Effector memory CD8-positive, alpha-beta T cell (primary cell): ENCODE measurements at places on chromosomes 7 and 10.

DNA sequence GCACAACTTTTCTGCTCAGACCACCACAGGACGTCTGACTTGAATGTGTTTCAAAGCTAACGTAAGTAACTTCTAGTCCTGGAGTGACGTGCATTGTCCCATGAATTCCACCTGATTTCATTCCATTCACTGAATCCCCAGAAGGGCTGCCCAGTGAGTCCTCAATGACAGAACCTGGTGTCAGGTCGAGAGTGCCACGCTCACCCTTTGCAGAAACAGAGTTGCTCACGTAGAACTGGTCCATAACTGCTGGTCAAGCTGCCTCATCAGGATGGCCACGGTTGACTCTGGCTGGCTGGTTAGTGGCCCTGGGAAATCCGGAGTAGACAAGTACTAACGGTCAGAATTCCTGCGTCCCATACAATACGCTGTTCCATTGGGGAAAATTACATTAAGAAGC lies 50.6 kb upstream of the UBE3C start:
- no peak for DNase-seq

- DNase-seq = no peak
Measured at GRCh38 chr7:76359978-76360638, 1.3 kb upstream of the YWHAG start.

DNA sequence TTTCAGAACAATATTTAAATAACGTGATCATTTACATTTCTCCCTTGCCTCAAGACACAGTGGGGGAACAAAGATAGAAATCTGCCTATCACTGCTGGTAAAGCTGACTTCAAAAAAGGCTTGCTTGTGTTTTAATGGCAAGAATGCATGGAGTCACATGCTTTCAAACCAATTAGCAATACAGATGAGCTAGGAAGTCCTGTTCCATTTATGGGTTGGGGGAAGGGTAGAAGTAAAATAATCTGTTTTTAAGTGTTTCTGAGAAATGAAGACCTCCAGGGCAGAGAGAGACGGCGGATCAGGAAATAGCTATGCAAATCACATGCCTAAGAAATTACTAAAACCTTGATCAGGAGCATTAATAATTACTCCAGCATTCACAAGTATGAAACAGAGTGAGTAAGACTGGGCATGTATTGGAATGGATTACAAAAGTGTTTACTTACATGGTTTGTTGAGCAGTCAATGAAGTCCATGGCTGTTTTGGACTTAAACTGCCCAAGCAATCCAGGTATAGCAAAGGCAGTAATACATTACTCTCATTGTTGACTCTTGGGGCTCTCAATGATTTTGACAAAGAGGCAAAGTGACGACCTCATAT lies 142.0 kb downstream of the ARID5B start:
- no peak for DNase-seq

- no peak for DNase-seq
Measured at GRCh38 chr7:5439209-5439571, 15.6 kb upstream of the TNRC18 start.

GRCh38 chr10:32516567-32517495 lies 70.9 kb downstream of the CCDC7 start:
- no peak for DNase-seq

DNA sequence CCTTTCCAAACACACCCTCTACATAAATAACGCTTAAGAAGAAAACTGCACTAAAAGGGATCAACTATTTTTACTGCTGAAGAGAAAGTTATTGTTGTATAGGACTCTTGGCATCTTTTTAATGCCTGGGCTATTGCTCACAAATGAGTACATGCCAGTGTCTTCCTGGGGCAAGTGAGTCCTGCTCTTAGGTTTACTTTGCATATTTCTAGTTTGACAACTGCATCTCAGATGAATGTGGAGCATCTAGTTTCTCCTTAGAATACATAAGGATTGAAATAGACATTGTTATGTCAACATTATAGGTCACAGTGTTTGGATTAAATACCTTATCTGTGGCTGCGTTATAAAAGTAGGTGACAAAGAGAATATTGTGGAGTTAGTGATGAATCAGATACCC lies 44.5 kb downstream of the PSMC2 start:
- DNase-seq = no peak

- no peak for DNase-seq
Measured at GRCh38 chr10:46233181-46233580, 53.6 kb upstream of the ANTXRL start.

- no peak for DNase-seq
Measured at GRCh38 chr7:1855725-1856160, 185.7 kb downstream of the ELFN1 start.

- no peak for DNase-seq
Measured at GRCh38 chr7:146858690-146859089, 742.1 kb downstream of the CNTNAP2 start.

- no peak for DNase-seq
Measured at GRCh38 chr7:55194522-55194921, 170.6 kb upstream of the LANCL2 start.

GRCh38 chr10:36057731-36058130 lies 415.6 kb upstream of the FZD8 start:
- DNase-seq = no peak

GRCh38 chr10:34169677-34170076 lies 645.4 kb downstream of the PARD3 start:
- DNase-seq = no peak

DNA sequence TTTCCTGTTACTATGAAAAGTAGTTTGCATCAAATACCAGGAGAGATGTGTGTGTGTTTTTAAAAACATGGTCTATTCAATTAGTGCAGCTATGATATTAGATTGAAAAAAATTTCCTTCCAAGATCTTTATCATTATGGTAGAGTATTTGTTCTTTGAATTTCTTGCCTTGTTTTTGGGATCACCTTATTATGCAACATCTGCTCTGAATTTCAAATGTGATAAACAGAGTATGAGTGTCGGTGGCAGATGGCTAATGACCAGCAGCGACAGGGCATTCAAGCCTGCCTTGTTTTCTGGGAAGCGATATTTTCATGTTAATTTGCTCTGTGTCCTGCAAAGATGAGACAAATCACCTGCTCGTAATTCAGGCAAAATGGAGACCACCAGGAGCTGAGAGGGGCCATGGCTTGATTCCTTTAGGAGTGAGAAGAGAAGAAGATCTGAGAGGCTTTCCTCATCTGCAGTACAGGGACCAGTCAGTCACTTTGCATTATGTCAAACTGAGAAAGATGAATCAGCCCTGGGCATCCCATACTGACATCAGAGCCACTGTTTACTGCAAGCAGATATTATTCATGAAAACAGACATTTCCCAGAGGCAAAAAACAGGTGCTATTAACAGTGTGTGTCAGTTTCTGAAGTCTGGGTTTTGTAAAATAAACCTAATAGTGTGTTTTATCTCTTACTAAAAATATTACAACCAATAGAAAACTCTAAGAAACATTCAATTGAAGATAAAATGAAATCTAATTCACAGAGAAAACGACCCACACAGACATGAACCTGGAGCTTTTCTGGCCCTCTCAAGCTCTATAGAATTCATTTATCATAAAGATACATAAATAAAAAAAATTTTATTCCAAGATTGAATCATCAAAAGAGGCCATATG lies 67.6 kb downstream of the CDK6 start:
- DNase-seq = no peak

DNA sequence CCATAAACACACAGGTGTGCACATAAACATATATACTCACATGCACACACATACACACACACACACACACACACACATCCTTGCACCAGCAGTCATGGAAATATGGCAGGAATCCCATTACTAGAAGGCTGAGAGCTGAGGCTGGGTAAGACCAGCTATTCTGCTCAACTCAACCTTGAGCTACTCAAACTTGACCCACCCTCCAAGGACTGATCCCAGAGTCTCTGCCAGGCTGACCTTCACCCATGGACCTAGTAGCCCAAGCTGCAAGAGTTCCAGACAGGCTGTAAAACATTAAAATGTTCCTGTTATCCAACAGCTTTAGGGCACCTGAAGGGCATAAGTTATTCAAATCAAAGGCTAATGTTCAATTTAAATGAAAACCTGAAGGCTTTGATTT lies 134.6 kb downstream of the FRMD4A start:
- DNase-seq = no peak

DNA sequence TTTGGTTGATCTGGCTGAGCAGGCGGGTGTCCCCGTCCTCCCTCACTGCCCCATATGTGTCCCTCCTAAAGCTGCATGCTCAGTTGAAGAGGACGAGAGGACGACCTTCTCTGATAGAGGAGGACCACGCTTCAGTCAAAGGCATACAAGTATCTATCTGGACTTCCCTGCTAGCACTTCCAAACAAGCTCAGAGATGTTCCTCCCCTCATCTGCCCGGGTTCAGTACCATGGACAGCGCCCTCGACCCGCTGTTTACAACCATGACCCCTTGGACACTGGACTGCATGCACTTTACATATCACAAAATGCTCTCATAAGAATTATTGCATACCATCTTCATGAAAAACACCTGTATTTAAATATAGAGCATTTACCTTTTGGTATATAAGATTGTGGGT lies 26.9 kb upstream of the TRIM56 start:
- peak; percentile 51 for DNase-seq

GRCh38 chr7:104971290-104972071 lies 42.5 kb upstream of the KMT2E start:
- no peak for DNase-seq

- DNase-seq = no peak
Measured at GRCh38 chr7:18890885-18891621, 226.4 kb downstream of the TWIST1 start.

DNA sequence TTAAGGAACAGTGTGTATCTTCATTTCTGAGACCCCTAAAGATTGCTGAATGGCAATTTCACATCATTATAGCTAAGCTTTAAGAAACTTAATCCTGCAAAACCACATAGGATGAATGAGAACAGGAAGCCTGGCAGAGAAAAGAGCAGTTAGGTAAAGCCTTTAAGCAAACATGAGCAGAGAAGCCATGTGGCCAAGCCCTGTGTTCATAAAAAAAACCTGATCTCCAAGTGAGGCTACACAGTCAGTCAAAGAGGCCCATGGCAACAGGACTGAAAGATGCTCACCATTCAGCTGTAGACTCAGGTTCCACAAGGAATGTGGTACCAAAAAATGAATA lies 9.3 kb downstream of the LIPA start:
- DNase-seq = no peak

- no peak for DNase-seq
Measured at GRCh38 chr7:12031186-12031585, 179.9 kb upstream of the TMEM106B start.

DNA sequence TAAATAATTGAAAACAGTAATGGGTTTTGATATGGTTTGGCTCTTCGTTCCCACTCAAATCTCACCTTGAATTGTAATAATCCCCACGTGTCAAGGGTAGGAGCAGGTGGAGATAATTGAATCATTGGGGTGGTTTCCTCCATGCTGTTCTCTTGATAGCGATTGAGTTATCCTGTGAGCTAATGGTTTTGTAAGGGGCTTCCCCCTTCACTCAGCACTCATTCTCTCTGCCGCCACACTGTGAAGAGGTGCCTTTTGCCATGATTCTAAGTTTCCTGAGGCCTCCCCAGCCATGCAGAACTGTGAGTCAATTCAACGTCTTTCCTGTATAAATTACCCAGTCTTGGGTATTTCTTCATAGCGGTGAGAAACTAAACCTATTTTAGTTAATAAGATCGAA lies 551.7 kb upstream of the POT1 start:
- no peak for DNase-seq

DNA sequence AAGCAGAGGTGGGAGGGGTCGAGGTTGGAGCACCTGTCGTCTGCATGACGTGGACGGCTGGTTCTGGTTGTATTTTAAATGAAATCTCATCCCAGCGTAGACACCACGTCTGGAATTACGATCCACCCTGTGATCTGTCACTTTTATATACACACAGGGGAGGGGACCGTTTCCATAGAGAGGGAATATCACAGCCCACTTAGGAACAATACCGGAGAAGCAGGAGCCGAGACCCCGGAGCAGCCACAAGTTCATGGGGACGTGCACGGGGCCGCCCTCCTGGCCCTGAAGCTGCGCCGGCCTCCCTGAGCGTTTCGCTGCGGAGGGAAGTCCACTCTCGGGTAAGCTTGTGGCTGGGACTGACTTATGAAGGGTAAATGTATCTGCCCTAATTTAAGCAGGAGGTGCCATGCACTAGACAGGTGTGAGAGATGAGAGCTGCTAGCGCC lies at the start of gene UCN3:
Gene UCN3, plus strand, starts transcription at position 77 of the 449 bp plus-strand sequence. CDS start 8,755 bp downstream, outside the sequence.
- DNase-seq = no peak

GRCh38 chr10:69572159-69573055 lies 815 bp downstream of the NEUROG3 start:
- DNase-seq = no peak

DNA sequence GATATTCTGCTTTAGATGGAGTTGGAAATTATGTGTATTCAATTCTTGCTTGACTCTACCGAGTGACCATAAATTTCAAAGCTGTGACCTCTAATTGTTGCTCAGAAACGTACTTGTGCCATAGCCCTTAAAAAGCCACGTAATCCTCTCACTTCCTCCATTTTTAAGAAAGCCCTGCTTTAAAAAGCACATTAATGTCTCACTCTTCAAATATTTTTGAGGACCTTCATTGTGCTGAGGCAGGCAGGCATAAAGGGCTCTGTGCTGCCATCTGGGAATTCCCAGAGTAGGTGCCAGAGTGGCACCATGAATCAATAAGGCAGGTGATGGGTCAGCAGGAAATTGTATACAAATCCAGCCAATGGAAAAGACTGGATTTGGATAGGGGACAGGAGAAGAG lies 97.7 kb upstream of the FAM204A start:
- no peak for DNase-seq

- no peak for DNase-seq
Measured at GRCh38 chr7:102255501-102255900, 31.2 kb upstream of the SH2B2 start.

DNA sequence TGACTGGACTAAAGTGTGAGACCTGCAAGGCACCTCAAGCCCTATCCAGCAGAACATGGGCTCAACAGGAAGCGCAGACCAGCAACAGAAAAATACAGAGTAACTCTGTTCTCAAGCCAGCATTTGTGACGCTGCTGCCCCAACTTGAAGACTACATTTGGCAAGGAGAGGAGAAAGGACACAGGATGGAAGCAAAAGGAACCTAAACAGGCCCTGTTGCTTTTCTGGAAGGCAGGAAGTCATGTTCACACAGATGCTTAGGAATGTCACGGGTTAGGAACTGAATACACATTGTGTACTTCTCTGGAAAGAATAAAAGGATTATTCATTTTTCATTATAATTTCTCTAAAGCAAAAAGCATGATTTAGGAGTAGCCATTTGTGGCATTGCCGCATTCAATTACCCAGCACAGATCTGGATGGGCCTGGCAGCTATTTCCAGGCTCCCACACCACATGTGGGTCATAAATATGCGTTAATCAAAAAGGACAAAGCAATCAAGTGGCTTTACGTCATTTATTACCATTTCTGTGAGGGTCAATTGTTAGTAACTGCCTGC lies 19.8 kb upstream of the TOMM7 start:
- no peak for DNase-seq

- peak; percentile 61 for DNase-seq
Measured at GRCh38 chr7:5665094-5666025, 116.1 kb downstream of the RNF216 start.

- DNase-seq = no peak
Measured at GRCh38 chr7:159012353-159013069, 132.2 kb downstream of the VIPR2 start.

- no peak for DNase-seq
Measured at GRCh38 chr7:45203936-45204445, 46.4 kb downstream of the RAMP3 start.
